ENCODE measurements at places on chromosomes 2 and 18.

DNA sequence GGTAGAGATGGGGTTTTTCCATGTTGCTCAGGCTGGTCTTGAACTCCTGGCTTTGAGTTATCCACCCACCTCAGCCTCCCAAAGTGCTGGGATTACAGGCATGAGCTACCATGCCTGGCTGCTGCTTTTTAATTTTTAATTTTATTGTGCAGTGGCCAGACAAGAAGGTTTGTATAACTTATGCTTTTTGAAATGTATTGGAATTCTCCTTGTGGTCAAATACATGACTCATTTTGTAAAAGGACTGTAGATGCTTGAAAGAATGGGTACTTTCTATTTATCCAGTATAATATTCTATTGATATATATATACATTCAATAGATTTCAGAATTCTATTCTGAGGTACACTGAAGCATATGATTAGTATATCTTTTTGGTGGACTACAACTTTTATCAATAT lies 82.6 kb upstream of the ST3GAL5 start:
- no peak for DNase-seq

DNA sequence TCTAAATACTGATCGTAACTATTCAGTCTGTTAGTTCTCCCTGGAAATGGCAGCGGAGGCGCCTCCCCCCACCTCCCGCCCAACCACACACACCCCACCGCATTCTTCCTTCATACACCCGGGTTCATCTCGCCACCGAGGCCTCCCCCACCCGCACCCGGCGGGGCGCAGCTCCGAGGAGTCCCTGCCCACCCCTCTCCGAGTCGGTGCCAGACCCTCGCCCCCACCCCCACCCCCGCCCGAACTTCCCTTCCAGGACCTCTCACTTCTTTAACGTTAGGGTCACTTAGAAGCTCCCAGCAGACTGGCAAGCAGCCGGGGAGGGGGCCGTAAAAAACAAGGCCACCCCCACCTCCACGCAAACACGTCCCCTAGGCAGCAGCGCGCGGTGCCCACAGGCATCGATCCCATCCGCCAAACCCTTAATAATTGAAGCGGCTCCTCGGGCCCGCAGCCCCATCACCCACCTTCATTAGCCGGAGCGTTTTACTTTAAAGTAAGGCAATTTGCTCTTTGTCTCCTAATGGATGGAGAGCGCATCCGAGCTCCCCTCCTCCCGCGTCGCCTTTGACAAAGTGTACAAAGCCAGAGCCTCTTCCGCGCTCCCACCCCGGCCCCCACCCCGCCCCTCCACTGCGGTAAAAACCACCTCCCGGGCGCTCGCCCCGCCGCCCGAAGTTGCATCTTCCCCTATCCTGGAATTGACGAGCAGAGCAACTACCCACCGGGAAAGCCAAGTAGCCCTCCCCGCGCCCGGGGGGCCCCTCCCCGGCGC lies 624 bp downstream of the ZNF516 start:
- no peak for DNase-seq

DNA sequence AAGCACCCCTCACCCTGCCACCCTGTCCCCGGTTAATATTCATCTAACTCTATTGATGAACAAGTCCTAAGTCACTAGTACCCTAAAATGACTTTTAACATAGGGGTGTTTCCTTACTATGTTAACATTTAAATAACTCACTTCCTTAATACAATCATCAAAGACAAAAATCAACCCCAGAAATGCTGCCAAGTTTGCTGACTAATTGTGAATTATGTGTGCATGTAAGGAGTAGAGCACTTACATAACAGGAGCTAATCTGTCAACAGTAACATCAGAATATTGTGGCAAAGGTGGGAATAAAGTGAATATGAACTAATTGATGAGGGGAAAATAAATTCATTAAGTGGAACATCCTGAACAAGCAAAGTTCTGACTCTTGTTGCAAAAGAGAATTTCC lies 81.4 kb upstream of the ERBB4 start:
- DNase-seq = no peak

DNA sequence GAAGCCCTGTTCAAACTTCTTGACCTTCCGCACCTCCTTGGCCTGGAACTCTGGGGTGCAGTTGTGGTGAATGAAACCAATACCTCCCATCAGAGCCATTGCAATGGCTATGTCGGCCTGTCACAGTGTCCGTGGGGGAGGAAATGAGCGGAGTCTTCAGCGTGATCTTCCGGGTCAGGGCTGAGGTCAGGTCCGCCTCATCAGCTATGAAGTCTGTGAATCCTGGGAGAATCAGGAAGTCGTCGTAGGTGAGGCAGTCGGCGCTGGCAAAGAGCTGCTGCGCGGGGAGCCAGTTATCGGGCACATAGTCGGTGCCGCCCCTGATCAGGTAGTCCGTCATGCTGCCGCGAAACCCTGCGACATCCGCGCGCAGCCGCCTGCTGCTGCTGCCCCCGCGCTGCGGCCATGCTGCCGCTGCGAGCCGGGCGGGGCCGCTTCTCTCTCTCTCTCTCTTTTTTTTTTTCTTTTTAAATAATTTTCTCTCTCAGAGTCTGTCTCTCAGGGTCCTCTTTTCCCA lies 154.1 kb upstream of the ZSWIM2 start:
- no peak for DNase-seq

GRCh38 chr2:106332054-106332453 lies 136.2 kb downstream of the RGPD3 start:
- no peak for DNase-seq

- no peak for DNase-seq
These were observed 31.9 kb upstream of the REG3G start for GRCh38 chr2:78993518-78994148.

DNA sequence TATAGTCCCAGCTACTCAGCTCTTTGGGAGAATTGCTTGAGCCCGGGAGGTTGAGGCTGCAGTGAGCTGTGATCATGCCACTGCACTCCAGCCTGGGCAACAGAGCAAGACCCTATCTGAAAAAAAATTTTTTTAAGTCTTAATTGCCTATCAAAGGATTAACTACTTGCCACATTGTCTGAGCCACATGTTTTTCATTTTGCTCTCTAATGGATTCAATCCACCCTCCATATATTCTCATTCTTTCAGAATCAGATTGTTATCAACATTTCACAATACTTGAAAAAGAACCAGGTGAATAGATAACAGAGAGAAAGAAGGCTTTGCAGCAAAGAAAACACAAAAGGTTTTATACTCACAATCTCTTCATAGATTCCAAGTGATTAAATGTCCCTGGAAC lies 61.0 kb downstream of the PXDN start:
- no peak for DNase-seq

DNA sequence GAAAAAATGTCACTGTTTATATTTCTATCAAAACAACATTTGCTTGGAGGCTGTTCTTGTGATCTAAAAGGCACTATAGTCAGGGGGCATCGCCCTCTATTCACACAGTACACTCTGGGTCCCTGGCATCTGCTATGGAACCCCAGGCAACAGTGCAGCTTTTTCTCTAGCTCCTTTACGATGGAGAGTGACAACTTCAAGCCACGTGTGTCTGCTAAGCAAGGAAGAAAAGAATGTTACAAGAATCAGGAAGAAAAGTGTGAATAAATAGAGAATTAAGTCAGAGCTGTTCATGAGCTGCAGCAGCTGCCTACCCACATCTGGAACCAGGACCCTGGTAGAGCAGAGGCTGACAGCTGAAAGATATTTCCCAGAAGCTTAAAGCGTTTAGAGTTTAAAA lies 11.2 kb downstream of the RND3 start:
- DNase-seq = no peak

- no peak for DNase-seq
These were observed 31.1 kb downstream of the ACTR3 start for GRCh38 chr2:113920996-113921395.

DNA sequence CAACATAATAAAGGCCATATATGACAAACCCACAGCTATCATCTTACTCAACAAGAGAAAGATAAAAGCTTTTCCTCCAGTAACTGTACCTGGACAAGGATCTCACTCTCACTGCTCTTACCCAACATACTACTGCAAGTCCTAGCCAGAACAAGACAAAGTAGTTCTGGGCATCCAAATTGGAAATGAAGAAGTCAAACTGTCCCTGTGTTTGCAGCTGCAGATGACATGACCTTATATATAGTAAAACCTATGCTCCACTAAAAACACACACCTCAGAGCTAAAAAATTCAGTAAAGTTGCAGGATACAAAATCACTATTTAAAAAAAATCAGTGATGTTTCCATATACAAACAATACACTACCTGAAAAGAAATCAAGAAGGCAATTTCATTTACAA lies 32.2 kb downstream of the USP34 start:
- no peak for DNase-seq
